CD4-positive, alpha-beta T cell treated with Interleukin-4 for 4 hours (primary cell): ENCODE measurements at places on chromosomes 2 and 18.

- no peak for DNase-seq
Measured at GRCh38 chr18:21458310-21458709, 142.2 kb downstream of the ESCO1 start.

DNA sequence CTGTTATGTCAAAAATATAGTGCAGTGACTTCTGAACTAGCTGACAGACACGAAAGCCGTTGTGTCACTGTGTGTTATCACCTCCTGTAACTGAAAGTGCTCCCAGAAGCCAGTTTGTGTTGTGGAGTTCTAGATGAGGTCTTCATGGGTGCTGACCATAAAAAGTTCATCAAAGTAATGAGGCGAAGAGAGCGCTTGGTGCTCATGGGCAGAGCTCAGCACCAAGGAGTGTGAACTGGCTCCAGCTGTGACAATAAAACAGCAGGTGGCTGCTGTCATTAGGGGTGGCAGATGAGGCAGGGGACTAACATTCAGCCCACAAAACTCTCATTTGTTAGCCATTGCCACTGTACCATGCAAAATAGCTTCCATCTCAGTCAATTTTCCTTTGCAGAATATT lies 151.1 kb downstream of the ZNF407 start:
- no peak for DNase-seq

DNA sequence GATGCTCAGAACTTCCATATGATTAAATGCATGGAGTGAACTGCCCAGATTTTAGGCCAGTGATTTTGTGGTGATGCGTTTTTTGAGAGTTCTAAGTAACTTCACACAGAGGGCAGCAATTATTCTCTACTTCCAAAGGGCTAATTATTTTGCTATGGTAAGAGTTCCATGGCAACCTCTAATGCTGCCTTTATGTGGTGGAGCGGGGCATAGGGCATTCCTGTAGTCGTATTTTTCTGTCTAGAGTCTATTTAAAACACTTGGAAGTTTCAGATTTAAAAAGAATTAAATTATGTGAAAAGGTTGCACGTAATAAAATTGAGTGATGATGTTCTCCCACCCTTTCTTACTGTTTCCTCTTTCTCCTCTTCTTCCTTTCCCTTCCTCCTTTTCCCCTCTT lies 63.9 kb upstream of the EML6 start:
- no peak for DNase-seq

- DNase-seq = no peak
Measured at GRCh38 chr2:112154246-112155117, 16.3 kb downstream of the FBLN7 start.

- DNase-seq = no peak
Measured at GRCh38 chr2:15893689-15894480, 46.5 kb upstream of the MYCN start.

- DNase-seq = no peak
Measured at GRCh38 chr2:239425631-239426030, 24.8 kb upstream of the HDAC4 start.

DNA sequence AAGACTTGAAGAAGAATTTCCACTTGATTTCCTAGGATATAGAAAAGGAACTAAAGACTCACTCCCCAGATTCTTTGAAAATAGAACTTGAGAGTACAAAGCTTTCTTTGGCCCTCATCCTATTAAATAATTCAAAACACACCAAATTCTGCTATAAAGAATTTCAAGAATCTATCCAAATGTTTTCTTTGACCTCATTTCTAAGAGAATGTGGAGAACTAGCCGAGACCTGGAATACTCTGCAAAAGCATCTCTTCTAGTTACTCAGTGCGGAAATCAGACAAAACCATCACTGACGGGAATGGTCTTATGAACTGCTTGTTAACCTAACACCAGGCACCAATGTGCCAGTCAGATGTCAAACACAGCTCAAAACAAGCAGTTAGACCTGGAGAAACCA lies 44.2 kb upstream of the ARL5A start:
- DNase-seq = no peak

- no peak for DNase-seq
Measured at GRCh38 chr2:7109533-7109885, 192.3 kb downstream of the RNF144A start.

GRCh38 chr2:101515477-101515876 lies 40.6 kb upstream of the RFX8 start:
- no peak for DNase-seq

- DNase-seq = no peak
Measured at GRCh38 chr2:47221039-47221438, 65.9 kb upstream of the STPG4 start.

DNA sequence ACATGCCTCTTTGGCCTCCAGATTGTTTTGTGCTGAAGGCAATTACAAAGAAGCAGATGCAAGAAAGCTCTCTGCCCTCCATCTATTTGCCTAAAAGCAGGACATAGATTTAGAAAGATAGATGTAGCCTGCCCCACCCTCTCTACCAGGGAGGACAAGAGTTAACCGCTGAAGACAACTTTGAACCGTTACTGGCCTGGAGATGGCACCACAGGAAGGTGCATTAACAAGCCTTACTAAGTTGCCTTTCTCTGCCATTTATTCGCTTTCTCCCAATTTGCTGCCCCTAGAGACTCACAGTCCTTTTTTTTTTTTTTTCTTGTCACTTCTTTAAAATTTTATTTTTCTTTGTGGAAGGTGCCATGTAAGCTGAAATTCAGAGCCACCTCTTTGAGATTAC lies 28.8 kb upstream of the RMDN2 start:
- DNase-seq = no peak

DNA sequence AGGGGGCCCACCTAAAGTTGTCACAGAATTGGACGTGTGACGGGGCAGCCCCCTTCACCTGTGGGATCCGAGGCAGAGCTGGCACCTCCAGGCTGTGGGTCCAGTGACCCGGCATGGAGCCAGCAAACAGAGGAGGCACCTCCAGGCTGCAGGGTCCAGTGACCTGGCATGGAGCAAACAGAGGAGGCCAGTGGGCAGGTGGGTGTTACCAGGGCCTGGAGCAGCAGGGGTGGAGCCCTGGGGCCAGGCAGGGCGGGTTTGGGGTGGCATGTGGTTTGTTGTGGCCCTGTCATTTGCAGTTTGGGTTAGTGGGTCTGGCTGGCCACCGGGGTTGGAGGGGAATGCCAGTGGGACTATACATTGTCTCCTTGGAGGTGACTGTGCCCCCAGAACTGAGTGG lies 68.2 kb downstream of the HPCAL1 start:
- DNase-seq = no peak
